NCI-H510A treated with DMSO at 0.1 percent for 48 hours (cell line): ENCODE measurements at places on chromosomes 7 and 10.

DNA sequence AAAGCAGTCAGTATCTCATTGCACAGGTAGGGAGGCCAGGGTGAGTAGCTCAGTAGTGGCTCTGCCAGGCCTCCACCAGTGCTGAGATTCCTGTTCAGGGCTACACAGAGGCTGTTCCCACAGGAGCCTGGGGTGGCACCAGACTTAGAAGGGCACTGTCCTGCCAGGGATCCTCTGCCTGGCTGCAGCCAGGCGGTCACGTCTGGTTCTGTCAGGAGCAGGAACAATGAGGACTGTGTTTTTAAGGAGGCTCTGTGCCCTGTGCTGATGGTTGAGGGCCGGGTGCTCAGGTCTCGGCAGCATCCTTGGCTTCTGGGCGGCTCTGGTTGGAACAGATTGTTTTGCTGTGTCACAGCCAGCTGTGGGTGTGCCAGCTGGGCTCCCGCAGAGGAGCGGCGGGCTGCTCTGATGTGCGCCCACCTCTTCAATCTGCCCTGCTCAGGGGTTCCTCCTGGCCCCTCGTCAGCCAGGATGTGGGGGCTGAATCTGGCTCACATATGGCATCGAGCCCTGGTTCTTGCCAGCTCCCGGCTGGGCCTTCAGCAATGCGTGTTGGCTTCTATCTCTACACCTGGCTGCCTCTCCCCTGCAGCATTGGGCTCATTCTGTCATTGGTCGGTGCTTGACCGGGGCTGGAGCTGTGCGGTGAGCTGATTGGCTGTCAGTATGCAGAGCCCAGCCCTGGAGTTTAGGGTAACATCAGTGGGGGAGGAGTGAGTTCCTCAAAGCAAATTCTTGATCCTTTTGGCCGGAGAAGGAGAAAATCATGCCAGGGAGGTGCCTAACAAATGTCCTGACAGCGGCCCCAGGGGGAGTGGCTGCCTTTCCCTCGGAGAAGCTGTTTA, 41.2 kb downstream of the TACR2 start:
- peak; percentile 46 for DNase-seq

DNA sequence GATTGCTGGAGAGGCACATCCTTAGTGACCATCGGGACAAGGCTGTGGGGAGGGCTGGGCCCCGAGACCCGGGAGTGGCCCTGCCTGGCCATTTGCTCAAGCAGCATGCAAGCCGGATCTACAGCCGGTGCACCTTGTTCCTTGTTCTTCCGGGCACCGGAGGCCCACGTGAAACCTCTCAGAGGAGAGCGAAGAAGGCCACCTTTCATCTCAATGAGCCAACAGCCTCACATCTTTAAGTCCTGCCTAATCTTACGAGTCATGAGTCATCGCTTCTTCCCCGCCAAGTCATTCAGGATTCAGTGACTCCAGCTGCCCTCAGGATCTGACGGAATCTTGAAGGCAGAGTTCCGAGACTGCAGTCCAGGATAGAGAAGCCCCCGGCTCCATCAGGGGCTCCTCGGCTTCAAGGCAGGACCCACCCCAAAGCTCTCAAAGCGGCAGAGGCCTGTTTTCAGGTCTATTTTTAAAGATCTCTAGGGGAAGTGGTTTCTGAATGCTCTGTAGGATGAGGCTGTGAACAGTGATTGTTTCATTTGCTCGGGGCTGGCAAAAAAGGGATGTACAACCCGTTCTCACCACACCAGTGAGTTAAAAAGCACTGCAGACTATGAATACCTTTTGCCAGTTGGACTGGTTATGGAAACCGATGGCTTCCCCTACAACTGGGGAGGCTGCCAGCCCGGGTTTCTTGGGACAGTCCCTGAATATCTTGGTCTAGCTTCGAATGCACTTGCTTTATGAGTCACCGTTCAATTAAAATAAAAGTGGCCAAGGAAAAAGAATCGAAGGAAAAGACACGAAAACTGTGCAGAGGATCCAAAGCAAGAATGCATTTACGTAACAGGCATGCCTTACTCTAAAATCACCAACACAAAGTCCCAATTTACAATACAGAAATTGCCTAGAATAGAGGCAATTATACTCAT, 57.2 kb upstream of the ECHDC3 start:
- DNase-seq, result no peak

DNA sequence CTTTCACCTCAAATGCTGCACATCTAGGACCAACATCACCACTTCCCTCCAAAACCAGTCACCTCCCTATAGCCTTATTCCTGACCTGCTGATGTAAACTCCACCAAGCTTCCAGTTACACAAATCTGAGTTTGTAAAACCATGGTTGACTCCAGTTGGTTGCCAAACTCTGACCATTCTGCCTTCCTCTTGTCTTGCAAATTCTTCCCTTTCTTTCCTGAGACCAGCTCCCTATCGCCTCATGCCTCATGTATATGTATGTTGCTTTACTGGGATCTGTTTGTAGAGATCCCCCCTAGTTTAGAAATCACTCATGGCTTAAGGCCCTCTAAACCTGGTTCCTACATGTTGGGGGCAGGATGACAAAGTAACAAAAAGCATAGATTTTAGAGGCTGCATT, 31.3 kb downstream of the PAX2 start:
- no peak for DNase-seq

DNA sequence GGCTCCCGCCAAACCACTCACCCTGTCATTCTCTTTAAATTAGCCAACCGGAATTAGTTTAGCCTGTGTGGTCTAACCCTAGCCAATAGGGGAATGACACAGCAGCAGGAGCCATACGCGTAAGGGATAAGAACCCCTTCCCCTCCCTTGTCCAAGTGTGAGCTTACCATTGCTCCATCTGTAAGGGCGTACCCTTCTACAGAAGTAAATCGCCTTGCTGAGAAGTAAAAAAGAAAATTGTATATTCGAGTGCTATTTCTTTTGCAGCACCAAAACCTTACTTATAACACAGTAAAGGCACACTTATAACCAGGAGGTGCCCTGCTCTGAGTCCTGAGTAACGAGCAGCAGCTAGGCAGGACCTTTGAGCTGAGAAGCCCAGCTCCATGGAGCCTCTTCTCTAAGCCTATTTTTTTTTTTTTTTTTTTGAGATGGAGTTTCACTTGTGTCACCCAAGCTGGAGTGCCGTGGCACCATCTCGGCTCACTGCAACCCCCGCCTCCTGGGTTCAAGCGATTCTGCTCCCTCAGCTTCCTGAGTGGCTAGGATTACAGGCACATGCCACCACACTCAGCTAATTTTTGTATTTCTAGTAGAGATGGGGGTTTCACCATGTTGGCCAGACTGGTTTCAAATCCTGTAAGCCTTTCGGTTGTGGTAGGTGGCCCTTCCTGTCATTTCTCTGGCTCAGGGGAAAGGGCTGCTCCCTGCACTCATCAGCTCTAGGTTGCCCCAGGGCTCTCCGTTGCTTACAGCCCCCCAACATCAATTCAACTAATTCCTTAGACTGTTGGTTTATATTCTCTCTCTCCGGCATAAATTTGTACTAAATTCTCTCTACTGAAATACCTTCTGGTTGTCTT, 73.3 kb downstream of the NSUN6 start:
- DNase-seq, result no peak

- DNase-seq, result no peak
Observed at GRCh38 chr7:47677664-47678063, 95.8 kb upstream of the TNS3 start.

GRCh38 chr10:50316695-50317648, 65.7 kb upstream of the ASAH2 start:
- DNase-seq, result no peak

DNA sequence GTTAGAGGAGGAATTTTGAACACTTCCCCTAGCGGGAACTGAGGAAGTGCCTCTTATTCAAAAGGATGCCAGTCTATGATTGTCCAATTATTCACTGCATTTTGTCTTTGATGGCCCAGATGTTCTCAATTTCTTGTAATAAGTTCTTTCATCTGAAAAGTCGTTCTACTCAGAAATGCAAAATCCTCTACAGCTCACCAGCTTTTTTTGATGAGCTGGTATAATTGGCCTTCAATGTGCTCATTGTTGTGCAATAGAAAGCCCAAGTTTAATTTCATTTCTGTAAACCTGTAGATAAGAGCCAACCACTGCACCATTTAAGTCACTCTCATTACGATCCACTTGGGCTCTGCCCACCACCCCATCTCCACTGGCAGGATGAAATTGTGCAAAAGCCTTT, 978.7 kb upstream of the AUTS2 start:
- DNase-seq, result no peak

- no peak for DNase-seq
Observed at GRCh38 chr10:47357911-47358310, 9.7 kb downstream of the RBP3 start.

GRCh38 chr7:116500078-116500853, 728 bp downstream of the CAV2 start:
- DNase-seq, result no peak

- DNase-seq, result no peak
Observed at GRCh38 chr7:30899630-30900029, 12.0 kb upstream of the AQP1 start.

DNA sequence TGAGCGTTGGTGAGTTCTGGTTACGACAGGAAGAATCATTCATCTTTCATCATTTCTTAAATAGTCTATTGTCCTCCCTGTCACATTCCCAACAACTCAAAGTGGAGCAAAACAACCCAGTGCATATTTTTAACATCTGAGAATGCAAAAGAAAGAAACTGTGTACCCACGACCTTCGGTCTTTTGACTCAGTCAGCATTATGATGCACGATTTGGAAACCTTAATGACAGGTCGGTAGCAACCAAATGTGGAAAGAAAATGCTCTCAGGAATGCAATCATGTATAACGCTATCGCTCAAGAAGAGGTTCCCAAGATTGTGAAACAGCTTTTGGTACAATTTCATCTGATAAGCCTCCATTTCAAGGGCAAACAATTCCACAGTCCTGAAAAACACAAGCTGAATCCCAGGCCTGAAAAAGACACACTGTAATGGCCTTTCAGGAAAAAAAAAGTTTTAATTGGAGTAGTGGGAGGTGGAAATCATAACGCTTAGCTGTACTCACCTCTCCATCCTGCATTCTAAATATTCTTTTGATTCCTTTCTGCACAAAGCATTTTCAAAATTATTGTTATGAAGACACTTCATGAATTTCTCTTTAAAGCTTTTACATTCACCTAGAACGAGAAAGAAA, 2.6 kb downstream of the COX19 start:
- DNase-seq, result no peak

DNA sequence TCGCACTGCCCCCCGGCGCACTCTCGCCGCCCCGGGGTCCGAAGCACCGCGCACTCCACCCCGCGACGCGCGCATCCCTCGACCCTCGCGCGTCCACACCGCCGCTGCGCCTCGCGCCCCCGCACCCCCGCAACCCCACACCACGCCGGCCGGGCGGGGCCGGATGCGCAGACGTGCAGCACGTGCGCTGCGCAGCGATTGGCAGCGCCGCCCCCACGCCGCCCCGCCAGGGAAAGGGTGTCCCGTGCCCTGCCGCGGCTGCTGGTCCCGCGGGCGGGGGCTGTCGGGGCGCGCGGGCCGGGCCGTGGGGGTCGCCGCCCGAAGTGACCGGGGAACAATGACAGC, 53.7 kb upstream of the KDM7A start:
- DNase-seq, result no peak

DNA sequence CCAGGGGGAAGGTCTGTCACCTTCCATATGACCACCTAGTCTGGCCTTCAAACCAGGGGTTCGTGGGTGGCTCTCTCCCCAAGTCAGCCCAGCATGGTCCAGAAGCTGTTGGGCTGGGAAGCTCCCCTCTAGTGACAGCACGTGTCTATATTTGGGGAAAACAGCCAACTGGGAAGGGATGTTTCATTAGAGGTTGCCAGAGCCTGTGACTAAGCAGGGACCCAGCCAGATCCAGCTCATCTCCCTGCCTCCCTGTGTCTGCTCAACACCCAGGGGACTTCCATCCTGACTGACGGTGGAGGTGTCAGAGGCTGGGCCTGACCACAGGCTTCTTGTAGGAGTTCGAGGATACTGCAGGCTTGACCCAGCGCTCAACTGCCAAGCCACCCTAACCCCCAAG, 10.5 kb downstream of the STYXL1 start:
- no peak for DNase-seq

DNA sequence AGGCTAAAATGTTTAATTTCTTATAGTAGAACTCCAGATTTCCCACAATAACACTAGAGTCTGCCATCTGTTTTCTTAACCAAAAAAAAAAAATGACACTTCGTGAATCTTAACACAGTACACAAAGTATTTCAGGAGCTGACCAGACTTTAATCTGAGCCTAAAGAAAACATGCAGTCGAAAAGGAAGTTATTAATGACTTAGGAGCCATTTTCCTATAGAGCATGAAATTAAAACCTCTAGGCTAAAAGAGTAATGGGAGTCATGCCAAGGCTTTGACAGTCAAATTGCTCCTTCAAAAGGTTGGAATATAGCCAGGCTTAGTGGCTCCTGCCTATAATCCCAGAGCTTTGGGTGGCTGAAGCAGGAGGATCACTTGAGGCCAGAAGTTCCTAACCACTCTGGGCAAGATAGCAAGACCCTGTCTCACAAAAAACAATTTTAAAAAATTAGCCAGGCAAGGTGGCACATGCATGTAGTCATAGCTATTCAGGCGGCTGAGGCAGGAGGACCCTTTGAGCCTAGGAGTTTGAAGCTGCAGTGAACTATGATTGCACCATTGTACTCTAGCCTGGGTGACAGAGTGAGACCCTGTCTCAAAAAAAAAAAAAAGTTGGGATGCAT, 13.6 kb downstream of the MICU1 start:
- peak; percentile 11 for DNase-seq

DNA sequence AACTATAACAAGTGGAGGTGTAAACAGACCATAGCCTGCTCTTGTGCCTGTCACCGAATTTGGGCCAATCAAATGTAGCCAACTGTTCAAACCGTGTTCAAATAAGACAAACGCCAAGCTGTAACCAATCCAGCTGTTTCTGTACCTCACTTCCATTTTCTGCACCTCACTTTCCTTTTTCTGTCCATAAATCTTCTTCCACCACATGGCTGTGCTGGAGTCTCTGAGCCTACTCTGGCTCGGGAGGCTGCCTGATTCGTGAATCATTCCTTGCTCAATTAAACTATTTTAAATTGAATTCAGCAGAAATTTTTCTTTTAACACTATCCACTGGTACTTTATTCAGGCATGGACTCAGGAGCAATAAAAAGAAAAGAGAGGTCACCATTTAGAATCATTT, 29.9 kb upstream of the COL1A2 start:
- no peak for DNase-seq

DNA sequence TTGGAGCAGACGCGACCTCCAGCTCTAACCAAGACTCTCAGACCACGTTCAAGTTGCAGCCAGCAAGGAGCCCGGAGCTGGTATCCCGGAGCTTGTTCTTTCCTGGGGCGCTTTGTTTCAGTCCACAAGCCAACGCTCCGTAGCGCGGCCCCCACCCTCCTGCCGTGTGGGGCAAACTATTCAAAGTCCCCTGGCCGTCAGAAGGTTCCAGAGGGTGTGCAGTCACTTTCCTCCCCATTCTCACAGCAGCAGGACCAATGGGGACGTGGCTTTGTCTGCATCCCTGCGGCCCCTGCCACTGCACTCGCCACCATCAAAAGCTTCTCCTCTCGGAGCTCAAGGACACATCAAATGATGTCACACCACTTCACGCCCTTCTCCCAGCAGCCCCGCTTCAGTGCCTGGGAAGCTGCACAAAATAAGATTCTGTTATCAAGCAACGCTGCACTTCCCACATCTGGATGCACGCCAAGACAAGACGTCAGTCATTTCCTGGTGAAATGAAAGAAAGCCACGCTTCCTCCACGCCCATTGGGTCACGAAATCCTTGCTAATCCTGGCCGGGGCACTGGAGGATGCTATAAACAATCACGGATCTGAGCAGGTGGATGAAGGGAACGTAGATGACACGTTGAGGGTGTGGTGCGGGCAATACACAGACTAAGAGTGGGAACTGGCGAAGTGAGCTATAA, 348.2 kb downstream of the PTPRN2 start:
- peak; percentile 91 for DNase-seq

GRCh38 chr10:46250481-46250880, 36.3 kb upstream of the ANTXRL start:
- DNase-seq, result no peak
